Umbilical cord (tissue), 2 donors: ENCODE measurements at places on chromosomes 12 and 14. TPM values are rescaled to one million over a fixed set of nuclear protein-coding genes. Genes with fewer than 3 reads are reported as not detected.

GRCh38 chr12:98438656-98439230 lies 76.6 kb upstream of the TMPO start:
- peak; percentile 22 for DNase-seq

DNA sequence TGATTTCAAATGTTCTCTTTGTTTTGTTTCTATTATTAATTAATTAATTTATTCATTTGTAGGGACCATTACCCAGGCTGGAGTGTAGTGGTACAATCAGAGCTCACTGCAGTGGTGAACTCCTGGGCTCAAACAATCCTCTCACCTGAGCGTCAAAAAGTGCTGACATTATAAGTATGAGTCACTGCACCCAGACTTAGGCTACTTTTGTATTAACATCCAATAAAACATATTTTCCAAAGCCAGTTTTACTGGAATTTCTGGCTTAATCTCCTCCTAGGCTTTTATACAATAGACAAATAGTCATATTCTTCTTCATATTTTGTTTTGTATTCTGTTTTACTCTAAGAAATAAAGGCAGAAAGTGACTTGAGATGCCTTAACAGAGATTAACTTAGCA lies 749.6 kb downstream of the SLC16A7 start:
- peak; percentile 2 for DNase-seq

- peak; percentile 84 for DNase-seq
Observed at GRCh38 chr12:108822497-108823205, 34.7 kb downstream of the SSH1 start.

DNA sequence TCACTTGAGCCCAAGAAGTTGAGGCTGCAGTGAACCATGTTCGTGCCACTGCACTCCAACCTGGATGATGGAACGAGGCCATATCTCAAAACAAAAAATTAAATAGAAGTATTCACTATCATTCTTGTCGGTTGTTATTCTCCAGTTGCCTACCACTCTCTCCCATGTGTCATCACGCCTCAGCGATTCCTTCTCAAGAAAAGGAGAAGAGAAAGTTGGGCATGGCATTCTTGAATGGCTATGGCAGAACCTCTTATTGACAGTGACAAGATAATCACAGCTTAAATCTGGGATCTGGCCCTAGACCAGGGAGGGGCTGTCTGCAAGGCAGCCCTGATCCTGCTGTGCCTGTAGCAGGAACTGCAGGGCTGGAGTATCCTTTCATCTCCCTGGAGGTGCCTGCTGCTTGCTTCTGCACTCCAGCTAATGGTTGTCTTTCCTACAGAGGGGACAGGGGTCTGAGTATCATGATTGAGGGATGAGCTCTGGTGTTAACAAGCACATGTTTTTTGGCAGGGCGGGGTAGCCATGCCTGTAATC lies 12.8 kb upstream of the MLEC start:
- no peak for DNase-seq

DNA sequence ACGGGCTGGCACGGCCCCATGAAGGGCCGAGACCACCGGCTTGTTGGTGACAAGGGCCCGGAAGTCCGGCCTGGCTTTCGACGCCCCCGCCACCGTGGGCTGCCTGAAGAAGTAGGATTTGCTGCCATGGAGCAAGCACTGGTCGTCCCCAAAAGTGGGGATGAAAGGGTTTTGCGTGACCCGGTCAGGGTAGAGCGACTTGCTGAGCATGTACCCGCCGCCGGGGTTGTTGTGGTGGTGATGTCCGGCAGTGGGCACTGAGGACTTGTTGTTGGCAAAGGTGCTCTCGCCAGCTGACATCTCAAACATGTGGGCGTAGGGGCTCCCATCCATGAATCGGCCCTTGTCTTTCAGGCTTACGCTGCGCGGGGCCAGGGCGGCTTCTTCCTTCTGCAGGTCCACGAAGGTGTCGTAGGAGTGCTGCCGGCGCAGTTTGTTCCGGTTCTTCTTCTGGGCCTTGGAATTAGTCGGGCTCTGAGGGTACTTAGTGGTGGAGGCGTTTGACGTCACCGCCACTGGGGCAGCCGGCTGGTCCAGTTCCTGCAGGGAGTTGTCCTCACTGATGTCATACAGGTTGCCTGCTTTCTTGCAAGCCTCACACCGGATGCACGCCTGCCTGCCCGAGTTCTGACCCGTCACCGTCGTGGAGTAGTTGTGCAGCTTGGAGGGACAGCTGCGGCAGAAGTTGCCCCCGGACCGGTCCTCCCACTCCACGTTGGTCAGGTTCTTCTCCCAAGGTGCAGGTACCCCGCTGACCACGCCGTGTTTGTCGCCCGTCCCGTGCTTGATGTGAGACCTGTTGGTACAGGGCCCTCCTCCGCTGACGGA lies 366.6 kb downstream of the EMP1 start:
- DNase-seq: no peak

GRCh38 chr12:46908236-46908935 lies 82.6 kb upstream of the SLC38A4 start:
- no peak for DNase-seq

TAS2R19 gene
- 21.9 TPM for total RNA-seq

CAPZA3 gene
- 0.72 TPM for total RNA-seq

ADGRD1 gene
- total RNA-seq: 4.1 TPM

GYS2 gene
- 0.48 TPM for total RNA-seq

MYF5 gene
- 7.5 TPM for total RNA-seq
